Eye (tissue), 1 donor: ENCODE measurements at places on chromosomes 5 and 9.

DNA sequence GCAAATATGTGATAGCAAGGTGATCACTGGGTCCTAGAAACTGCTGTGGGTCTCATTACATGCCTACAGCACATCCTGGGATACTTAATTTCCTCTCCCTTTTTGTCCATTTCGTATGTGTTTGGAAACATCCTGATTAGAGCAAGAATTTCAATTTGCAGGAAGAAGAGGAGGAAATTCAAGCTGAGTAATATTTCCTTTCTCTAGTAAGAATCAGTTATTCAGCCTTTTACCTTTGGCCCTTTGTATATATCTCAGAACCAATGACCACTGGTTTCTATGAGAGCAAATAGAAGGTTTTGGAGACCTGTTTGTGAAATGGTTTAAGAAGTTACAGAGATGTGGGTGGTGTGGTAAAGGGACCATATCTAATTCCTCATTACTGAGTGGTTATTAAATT, 171.6 kb downstream of the RMI1 start:
- DNase-seq = no peak

- DNase-seq = no peak
Measured at GRCh38 chr5:27700526-27700925, 662.1 kb upstream of the CDH9 start.

DNA sequence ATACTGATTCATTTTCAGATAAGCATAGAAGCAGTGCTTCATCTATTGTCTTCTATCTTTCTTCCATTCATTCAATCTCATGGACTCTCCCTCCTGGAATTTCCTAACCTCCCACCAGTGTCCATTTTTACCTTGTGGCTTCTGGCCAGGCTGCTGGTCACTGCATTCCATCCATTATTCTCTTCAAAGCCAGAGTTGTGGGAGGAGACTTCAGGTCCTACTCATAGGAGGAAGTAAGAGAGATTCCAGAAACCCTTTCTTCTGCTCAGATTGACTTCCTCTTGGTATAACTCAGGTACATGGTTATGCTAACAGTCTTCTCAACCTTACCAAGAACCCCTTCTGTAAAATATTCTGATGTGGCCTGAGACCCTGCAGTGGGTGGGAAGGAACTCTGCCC, 153.3 kb upstream of the SLC12A2 start:
- DNase-seq = no peak

DNA sequence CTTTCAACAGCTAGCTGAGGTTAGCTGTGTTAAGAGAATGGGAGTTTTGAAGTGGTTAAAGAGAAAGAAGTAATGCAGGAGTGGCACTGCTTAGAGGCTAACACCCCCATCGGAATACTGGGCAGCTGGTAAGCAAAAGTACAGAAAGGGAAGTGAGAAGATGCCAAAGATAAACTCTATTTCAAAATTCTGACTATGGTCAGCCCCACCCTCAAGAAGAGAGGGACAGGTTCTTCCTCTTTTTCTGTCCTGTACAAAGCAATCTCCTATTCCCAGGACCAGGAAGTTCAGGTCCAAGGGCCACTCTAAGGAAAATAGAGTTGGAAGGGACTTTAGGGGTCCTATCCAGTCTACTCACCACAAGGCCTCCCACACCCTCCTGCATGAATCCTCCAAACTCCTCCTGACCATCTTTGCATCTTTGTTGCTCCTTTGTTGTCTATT, 45.9 kb upstream of the JAK2 start:
- no peak for DNase-seq

DNA sequence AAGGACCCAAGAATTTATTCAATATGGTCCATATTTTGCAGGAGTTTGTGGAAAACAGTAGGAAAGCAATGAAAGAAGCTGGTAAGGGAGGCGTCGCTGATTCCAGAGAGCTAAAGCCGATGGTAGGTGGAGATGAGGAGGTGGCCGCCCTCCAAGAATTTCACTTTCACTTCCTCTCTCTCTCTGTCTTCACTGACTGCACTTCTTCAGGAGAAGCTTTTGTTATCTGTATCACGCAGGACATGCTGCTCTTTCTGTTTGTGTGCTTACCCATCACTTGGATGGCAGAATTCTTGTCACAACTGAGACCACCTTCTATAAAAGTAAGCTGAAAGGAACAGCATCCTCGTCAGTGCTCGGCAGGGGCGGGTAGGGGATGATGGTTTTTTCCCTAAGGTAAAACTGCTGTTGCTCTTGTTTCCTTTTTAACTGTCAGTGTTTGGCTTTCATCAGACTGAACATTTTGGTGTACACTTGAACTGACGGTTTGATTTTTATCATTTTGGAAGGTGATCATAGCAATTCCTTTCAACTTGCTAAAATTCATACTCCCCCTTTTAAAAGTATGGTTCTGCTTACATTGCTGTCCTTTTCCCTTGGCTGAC, 62.4 kb upstream of the FSD1L start:
- DNase-seq = no peak

GRCh38 chr9:105950448-105950847, 256.1 kb downstream of the TMEM38B start:
- DNase-seq = no peak

- DNase-seq = no peak
Measured at GRCh38 chr9:98158071-98158831, 34.2 kb downstream of the CORO2A start.

GRCh38 chr9:81113453-81114124, 575.8 kb downstream of the TLE1 start:
- no peak for DNase-seq

- DNase-seq = peak; percentile 88
Measured at GRCh38 chr9:130860458-130861316, 25.6 kb downstream of the ABL1 start.

GRCh38 chr5:164301708-164302107, 796.3 kb downstream of the MAT2B start:
- DNase-seq = no peak

DNA sequence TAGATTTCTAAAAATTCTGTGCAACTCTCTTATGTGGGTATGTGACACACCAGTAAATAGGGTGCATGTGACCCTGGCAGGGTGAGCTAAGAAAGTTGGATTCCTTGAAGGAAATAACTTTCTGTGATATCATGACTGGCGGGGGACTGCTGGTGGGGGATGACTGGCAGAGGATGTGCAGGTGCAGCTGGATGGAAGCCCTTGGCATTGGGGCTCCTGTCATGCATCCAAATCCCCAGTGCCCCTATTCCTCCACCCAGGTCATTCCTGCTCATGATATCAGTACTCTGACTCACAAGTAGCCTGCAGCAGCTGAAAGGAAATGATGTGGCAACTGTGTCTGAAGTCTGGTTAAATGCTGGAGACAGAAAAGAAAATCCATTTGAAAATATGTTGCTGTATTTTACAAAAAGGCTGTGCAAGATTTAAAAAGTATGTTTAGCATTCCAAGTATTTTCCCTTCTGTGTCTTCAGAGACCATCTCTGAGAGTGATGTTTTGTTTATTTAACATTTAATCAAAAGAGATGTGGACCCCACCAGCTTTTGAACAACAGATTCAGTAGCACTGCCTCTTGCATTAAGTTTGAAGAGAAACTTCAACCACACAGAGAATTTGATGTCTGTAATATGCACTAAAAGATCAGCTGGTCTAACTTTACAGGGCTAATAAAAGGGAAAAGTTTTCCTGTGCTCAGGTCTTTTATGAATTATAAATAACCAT, 17.9 kb upstream of the ZSWIM6 start:
- no peak for DNase-seq

- no peak for DNase-seq
Measured at GRCh38 chr9:78858266-78858665, 561.3 kb downstream of the PSAT1 start.

GRCh38 chr5:140344683-140345423, 1.6 kb downstream of the HBEGF start:
- DNase-seq = no peak

DNA sequence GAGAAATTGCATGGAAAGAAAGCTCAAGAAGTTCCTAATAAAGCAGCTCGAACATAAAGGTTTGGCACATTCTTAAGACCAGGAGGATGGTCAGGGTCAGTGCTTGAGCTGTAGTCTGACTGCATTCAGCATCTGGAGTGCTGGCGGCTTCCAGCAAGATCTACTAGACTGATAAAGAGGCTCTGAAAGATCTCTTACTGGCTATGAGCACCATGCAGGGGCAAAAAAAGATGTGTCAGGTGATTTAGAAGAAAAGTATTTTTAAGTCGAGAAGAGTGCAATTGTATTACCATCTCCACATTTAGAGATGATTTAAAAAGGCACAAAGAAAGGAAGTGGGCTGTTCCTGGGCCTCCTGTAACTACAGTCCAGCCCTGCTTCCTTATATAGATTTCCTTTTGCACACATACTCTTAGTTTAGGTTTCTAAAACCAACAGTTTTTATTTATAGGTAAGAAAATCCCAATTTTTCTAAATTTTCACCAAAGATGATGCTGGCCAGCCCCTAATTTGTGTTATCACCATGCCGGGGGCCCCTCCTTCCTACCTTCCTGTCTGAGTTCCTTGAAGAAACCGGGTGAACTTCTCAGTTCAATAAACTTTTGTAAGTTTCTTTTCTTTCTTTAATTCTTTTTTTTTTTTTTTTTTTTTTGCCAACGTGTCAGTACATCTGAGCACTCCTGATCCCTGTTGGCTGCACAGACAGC, 65.9 kb upstream of the PLPP1 start:
- peak; percentile 45 for DNase-seq

- no peak for DNase-seq
Measured at GRCh38 chr9:76516350-76516749, 57.4 kb downstream of the GCNT1 start.

DNA sequence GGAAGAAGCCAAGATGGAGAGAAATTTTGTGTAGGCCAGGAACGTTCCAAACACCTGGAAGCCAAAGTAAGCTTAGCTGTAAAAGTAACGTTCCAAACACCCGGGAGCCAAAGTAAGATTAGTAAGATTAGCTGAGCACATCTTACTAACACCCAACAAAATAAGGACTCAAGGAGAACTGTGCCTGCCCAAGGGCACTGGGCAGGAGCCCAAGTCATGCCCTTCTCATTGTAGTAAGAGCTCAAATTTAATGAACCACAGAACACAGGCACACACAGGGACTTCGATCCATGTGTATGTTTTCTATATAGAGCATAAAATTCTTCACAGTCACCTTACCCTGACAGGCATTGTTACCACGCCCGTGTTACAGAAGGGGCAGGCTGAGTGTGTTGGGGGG, 36.1 kb upstream of the NXNL2 start:
- DNase-seq = no peak

GRCh38 chr5:110665184-110665726, 61.2 kb downstream of the TMEM232 start:
- DNase-seq = no peak

- no peak for DNase-seq
Measured at GRCh38 chr5:81045389-81045807, 85.2 kb downstream of the RASGRF2 start.

DNA sequence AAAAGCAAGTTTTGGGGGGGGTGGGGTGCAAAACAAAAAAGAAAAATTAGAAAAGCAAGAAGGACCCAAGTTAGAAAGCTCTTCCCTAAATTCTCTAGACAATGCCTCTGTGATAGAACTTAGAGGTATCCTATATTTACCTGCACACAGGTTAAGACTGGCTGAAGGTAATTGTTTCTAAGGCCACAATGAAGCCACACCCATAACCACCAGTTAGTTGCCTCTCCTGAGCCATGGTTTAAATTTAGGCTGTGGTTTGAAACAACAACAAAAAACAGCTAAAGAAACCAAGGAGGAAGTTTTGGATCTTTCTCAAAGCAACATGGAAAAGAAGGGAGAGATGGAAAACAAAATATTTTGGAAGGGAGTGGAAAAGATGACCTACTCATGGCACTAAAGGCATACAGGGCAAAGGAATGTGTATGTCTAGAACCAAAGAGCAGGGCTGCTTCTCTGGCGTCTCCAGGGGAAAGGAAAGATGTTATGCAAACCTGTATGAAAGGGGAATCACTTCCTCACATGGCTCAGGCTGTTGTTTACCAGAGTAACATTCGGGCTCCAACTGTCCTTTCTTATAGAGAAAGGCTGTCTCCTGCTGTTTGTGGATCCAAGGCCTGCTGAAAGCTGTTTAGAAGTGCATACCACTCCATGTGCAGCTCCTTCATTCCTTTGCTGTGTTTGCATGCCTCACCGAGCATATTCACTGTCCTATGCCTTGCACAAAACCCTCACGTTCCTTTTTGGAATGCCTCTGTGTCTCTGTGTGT, 408.9 kb upstream of the MPDZ start:
- DNase-seq = peak; percentile 38

GRCh38 chr5:147286296-147286695, 51.5 kb downstream of the STK32A start:
- DNase-seq = no peak

GRCh38 chr9:98886691-98887229, 56.9 kb upstream of the COL15A1 start:
- no peak for DNase-seq

DNA sequence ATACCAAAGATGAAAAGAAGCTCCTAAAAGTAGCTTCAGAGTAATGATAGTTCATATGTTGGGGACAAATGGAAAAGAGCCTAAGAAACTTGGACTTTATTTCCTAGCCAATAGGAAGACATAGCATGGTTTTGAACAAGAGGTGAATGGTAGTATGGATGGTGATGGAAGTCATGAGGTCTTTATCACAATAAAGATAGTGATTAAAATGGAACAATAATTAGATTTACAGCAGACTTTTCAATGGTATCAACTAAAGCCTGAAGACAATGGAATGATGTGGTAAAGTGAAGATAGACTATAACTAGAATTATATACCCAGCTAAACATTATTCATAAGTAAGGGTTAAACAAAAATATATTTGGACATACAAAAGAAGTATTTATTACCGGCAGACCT, 131.2 kb downstream of the RAB3C start:
- DNase-seq = no peak

- no peak for DNase-seq
Measured at GRCh38 chr5:102523541-102524175, 24.9 kb upstream of the SLCO6A1 start.

DNA sequence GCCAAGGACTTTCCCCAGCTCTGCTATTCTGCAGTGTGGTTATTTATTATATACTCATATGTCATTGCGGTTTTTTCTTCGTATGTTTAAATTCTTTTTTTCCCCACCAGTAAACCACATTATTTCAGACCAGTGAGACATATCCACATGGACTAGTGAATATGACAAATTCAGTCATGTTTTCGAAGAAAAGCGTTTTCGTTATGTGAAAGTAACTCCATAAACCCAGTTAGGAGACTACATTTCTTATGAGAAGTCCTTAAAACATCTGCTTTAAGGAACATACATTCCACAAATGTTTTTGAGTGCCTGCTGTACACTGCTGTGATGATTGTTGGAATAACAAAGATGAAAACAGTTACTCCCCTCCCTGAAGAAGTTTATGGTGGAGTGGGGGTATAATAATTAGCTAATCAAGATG, 591.8 kb upstream of the CLINT1 start:
- no peak for DNase-seq

DNA sequence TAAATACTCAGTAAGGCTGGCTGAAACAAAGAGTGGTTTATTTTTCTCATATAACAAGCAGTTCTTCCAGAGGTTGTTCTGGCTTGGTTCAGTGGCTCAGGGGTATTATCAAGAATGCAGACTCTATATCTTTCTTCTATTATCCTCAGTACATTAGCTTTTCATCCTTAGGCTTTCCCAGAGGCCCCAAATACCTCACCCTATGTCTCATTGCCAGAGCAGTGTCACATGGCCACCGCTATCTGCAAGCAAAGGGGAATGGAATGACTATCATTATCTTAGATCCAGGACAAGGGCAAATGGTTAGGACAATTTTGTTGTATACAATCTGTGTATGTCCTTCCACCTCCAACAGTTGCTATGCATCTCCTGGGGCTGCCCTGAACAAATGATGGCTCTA, 69.0 kb upstream of the SNX2 start:
- no peak for DNase-seq

GRCh38 chr9:109779711-109780452, at the start of gene PALM2AKAP2:
Gene PALM2AKAP2 (plus strand): TSS chr9:109780198. CDS start chr9:109780489, 291 bp downstream.
- peak; percentile 80 for DNase-seq

- no peak for DNase-seq
Measured at GRCh38 chr5:180297587-180298282, 5.9 kb upstream of the MAPK9 start.
